Stimulated activated CD8-positive, alpha-beta memory T cell treated with anti-CD3 and anti-CD28 coated beads, Interleukin-4, amount 100 ng/mL, for 24 hours (primary cell): ENCODE measurements at places on chromosomes 12 and 14.

- DNase-seq, result no peak
These were observed 2.5 kb downstream of the TRAF3 start for GRCh38 chr14:102779574-102780315.

DNA sequence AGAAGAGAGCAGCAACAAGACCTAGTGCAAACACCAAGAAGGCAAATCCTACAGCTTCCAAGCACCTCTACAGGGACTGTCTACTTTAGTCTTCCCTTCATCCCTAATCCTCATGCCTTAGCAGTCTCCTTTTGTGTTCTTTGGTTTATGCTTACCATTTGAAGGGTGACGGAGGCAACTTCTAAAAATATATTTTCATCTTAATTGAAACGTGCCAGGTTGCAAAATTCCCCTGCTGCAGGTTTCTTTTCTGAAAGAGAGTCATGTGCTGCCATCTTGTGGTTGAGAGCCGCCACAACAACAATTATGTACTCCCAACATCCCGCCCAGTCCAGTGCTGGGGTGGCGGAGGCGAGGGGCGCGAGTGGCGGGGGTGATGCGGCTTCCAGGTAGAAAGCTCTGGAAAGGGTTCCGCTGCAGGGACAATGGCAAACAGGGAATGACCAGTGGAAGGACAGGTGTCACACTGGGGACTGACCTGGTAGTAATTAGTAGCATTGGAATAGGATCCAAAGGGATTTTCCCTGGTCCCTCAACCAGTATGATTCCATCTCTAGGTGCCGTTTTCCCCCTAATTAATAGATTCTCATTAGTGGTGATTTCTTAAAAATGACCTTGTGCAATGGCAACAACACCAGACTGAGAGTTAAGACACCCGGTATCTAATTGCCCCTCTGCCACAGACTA is 80.3 kb upstream of the GNG2 start:
- peak; percentile 62 for DNase-seq

GRCh38 chr12:79933532-79934264 is 1.2 kb downstream of the PPP1R12A start:
- no peak for DNase-seq

GRCh38 chr12:90989686-90990111 is 15.1 kb downstream of the EPYC start:
- no peak for DNase-seq

DNA sequence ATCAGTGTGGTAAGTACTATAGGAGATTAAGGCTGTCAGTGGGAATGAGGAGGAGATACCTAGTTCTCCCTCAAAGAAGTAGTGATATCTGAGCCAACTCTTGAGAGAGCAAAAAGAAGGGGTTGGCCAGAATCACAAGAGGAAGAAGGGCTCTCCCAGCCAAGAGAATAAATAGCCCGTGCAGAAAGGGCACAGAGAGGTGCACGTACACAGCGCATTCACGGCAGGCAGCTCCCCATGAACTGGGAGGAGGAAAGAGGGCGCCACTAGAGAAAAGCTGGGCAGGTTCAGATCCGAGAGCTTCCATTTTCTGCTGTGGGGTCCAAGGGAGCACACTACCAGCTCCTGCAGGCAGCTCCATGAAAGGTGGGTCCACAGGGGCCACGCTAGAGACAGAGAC is 59.9 kb downstream of the PPP2R5E start:
- DNase-seq, result no peak

- DNase-seq, result no peak
These were observed 23.3 kb upstream of the CCER1 start for GRCh38 chr12:90978117-90978770.

DNA sequence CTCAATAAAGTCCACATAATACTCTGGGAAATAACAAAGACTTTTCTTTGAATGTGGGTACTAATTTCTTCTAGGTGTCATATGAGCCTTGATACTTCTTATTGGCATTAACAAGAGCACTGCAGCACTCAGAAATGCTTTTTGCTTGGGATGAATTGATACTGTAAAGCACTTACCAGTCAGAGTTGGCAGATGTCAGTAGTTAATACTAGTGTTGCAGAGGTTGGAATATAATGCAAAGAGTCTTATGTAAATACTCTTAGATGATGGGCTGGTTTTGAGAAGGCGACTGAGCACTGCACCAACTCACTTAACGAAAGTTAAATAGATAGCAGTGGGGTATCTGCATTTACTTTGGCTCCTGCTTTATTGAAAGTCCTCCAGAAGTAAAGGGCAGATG is 25.6 kb upstream of the MBIP start:
- DNase-seq, result no peak

- DNase-seq, result no peak
These were observed 5.4 kb upstream of the NT5DC3 start for GRCh38 chr12:103846415-103846814.

DNA sequence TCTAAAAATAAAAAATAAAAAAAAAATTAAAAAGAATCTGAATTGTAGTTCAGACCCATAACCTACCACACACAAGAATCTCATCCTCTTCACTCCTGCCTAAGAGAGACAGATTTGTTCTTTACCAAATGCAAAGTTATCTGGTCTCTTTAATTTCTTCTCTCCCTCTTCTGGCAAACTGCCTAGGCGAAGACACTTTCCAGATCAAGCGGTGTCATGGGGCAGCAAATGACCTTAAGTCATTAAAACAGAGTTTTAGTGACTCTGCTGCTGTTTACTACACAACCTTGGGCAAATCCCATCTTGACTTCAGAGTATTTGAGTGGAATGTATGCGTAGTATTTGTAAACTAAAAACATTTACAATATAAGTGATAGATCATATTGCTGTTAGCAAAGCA is 60.9 kb upstream of the NID2 start:
- DNase-seq, result no peak

DNA sequence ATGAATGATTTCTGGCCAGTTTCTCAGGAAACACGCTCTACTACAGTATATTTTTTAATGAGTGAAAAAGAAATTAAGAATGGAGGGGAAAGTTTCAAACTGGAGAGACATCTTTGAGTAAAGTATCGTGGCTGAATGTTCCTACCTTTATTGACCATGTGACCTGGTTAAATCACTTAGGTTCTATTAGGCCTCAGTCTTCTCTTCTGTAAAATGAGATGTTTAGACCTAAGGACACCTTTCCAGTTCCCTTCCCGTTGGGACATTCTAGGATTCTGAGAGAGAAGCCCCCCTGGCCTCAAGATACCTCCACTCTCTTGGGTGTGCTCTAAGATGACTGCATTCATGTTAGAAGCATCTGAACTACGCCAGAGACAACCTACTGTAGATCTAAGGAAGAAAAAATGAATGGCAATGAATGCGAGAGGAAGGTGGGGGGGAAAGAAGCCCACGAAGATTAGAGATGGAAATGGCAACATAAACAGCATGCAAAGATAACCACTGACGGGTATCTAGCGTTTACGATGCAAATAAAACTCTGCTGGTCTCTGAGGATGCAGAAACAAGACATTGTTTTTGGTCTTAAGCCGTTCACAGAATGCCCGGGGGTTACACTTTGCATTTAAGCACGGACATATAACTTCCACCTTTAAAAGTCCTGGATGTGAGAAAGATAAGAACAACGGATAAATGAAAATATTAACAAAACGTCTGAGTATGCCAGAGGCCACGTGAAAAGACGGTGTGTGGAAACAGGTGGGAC is 599 bp upstream of the CPSF6 start:
- DNase-seq, result no peak

GRCh38 chr12:81974762-81975161 is 215.6 kb upstream of the PPFIA2 start:
- DNase-seq, result no peak

GRCh38 chr12:716506-716905 is 35.9 kb upstream of the WNK1 start:
- peak; percentile 26 for DNase-seq

DNA sequence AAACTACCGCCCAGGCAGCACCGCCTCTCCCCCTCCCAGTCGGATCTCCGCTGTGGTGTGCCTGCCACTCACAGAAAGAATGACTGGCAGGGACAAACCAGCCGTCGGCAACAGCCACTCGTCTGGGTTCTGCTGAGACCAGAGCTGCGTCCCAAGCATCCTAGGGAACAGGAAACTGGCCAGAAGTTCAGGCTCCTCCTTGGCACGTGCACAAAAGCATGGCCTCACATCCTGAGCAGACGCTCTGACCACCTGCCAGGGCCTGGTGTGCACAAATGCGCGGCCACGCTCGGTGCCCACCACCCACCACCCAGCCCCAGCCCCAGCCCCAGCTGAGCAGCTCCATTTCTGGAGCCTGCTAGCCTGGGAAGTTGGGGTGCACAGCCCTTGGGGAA is 214.8 kb downstream of the DPF3 start:
- no peak for DNase-seq

DNA sequence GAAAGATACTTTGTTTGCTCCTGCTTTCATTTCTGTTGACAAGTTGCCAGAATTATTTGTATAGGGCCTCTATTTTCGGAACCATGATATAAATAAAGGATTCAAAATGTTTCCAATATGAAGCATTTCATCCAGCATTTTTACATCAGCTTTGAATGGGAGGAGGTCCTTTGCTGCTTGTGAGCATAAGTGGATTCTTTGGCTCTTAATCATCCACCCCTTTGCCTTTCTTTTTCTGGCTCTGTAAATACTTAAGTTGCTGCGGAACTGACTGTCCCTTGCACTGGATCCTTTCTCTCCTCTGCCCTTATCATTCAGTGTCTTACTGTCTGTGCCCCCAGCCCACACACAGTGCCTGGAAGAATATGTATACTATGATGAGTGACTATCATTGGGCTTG is 357.3 kb upstream of the RGS6 start:
- no peak for DNase-seq

DNA sequence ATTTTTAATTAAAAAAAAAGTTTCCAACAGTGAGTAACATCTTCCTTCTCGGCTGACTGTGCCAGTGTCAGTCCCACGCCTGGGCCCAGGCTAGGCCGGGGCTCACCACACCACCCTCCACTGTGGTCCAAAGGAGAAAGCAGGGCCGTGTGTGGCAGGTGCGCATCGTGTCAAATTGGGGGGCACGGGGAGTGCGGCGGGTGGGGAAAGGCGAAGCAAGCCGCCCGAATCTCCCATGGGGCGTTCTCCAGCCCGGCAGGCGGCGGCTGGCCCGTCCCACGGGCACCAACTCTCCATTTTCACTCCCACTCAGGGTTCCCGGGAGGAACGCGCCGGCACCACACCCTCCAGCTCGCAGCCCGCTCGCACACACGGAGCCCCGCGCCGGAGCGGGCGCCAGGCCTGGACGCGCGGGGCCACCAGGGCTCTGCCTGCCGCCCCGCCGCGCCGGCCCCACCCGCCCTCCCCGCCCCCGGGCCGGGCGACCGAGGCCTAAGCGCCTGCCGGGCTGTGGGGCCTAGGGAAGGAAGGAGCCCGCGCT is 604 bp downstream of the EEA1 start:
- DNase-seq, result peak; percentile 36

DNA sequence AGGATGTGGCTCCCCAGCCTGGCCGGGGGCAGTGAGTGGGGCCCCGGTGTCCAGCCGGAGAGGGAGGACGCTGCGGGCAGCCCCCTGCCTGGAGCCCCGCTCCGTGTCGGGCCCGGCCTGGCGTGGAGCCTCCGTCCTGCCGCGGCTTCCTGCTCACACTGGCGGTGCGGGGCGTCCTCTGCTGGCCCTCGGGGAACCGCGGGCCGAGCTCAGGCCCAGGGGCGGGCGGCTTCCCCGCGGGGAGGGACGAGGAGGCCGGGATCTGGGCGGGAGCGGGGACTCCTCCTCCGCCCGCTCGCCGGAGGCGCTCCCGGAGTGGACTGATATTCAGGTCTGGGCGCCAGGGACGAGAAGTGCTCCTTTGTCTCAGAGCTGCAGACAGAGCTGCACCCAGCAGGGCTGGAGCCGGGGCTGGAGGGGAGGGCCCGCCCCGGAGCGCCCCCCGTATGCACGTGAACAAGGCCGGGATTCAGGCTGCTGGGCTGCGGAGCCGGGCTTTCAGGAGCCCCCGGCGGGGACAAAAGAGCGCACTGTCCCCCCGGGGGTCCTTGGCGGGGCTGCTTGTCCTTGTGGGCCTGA is 2.2 kb downstream of the MMP17 start:
- DNase-seq, result no peak

GRCh38 chr12:25824734-25825133 is 133.7 kb upstream of the RASSF8 start:
- no peak for DNase-seq

DNA sequence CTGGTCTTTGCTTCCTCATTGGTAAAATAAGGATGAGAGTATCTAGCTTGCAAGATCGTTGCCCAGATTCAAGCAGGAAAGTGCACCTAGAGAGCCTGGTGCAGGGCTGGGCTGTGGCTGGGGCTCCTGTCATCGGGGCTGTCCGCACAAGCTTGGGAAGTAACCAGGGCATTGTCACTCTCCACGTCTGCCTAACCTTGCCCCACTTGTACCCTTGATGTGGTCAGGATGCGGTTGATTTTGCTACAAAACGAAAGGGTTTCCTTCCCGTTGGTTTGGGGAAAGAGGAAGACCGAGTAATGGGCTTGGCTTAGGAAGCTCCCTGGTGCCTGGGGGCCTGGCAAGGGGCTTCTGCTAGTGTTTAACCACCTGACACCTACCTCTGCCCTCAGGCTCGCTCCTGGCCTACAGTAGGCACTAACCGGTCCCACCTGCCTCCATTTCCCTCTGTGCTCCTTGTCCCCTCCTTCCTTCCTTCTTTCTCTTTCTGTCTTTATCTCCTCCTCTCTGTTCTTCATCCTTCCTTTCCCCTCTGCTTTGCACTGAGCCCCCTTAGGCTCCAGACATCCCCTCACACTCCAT is 21.8 kb downstream of the MVK start:
- no peak for DNase-seq

- DNase-seq, result no peak
These were observed 22.8 kb downstream of the TMBIM6 start for GRCh38 chr12:49764126-49764525.

- DNase-seq, result no peak
These were observed 3.4 kb downstream of the ARG2 start for GRCh38 chr14:67623114-67623513.

GRCh38 chr14:87615047-87615446 is 377.9 kb downstream of the GALC start:
- DNase-seq, result no peak

GRCh38 chr12:121748571-121749265 is 36.2 kb downstream of the TMEM120B start:
- DNase-seq, result no peak

- no peak for DNase-seq
These were observed 3.1 kb downstream of the FICD start for GRCh38 chr12:108518101-108518715.

DNA sequence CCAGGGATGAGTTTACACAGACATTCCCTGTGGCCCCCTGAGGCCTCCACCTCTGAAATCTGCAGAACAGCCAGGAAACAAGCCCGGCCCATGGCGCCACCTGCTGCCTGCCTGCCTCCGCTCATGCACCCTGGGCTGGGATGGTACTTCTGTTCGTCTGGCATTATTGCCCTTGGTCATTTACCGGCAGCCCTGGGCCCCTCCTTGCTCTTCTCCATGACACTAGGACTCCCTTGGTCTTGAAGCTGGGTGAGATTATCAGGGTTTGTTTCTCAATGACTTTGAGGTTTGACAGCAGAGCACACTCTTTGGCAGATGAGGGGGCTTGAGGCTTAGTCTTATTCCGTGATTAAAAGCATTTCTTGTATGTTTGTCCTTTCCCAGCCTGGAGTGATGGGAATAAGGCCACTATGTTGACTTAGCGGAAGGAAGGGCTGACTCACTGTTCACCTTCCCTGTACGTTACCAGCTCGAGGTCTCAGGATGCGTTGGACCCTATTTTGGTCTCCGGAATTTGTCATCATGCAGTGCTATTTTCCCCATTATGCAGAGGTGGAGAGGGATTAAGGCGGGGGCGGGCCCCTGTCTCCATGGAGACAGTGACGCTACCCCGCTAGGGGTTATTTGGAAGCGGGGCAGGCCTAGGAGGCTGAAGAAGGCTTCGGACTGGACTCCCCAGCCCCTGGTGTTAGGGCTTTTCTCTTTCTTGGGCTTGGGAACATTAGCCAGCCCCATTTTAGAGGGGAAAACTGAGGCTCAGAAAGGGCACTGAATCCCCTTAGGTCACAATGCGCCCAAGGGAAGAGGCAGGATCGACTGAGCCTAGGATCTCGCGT is 706 bp upstream of the PEX5 start:
- peak; percentile 39 for DNase-seq
